ENCODE measurements at places on chromosomes 6 and 20. TPM values are rescaled to one million over a fixed set of nuclear protein-coding genes. Genes with fewer than 3 reads are reported as not detected.

The ATP9A gene
- 18.7 TPM for total RNA-seq

The LTB gene
- not detected for total RNA-seq

The AKAP12 gene
- 37.3 TPM for total RNA-seq

The TSPO2 gene
- total RNA-seq = not detected

The OGFR gene
- total RNA-seq = 47.6 TPM

The ZDHHC14 gene
- total RNA-seq = 1.6 TPM

The GPR63 gene
- 0.29 TPM for total RNA-seq

The SIRPB2 gene
- total RNA-seq = not detected

The CDKAL1 gene
- total RNA-seq = 22.3 TPM

The TFAP2A gene
- 9.0 TPM for total RNA-seq

The MRPS18B gene
- total RNA-seq = 122 TPM

The ASIP gene
- total RNA-seq = not detected

The DYNLT2 gene
- 2.0 TPM for total RNA-seq

The POU3F2 gene
- 0.29 TPM for total RNA-seq

The HELZ2 gene
- 23.4 TPM for total RNA-seq

The BPIFB2 gene
- total RNA-seq = not detected

The IL20RA gene
- not detected for total RNA-seq

The EYS gene
- not detected for total RNA-seq

The FAM210B gene
- 48.4 TPM for total RNA-seq

The XKR7 gene
- total RNA-seq = not detected

The PTK6 gene
- 0.48 TPM for total RNA-seq

The PBX2 gene
- 14.4 TPM for total RNA-seq

The PPP1R18 gene
- 77.4 TPM for total RNA-seq

The RAB32 gene
- 125 TPM for total RNA-seq

The ADNP gene
- total RNA-seq = 36.3 TPM

The TREML2 gene
- not detected for total RNA-seq

The VSX1 gene
- total RNA-seq = 2.8 TPM

The SOX18 gene
- total RNA-seq = 0.12 TPM

The PSORS1C1 gene
- 0.88 TPM for total RNA-seq

The SIRPG gene
- 3.1 TPM for total RNA-seq

The SLC52A3 gene
- not detected for total RNA-seq

The ALDH8A1 gene
- 0.12 TPM for total RNA-seq

The PXMP4 gene
- 16.9 TPM for total RNA-seq

The BHLHE23 gene
- total RNA-seq = not detected

Measured in RPMI7951 (cell line).